ENCODE measurements at places on chromosomes 7 and 10.
A peak's percentile ranks its signal among the peaks of the same experiment; 100 is the strongest.

DNA sequence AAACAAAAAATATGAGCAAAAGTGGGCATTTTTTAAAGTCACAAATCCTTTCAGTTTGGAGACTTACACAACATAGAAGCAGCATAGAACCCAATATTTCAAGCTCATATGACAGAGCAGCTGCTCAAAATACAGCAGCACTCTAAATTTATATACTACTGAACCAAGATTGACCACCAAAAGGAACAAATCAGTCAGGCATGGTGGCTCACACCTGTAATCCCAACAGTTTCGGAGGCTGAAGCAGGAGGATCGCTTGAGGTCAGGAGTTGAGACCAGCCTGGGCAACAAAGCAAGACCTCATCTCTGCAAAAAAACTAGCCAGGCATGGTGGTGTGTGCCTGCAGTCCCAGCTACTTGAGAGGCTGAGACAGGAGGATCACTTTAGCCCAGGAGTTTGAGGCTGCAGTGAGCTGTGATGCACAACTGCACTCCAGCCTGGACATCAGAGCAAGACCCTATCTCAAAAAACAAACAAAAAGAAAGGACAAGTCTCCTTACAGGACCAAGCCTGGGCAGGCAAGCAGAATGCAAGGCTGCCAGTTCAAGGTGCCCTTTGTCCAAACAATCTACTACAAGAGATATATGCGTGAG is 40.0 kb downstream of the PARD3 start:
- no peak for DNase-seq

- no peak for DNase-seq
These were observed 17.0 kb upstream of the ADAMTS14 start for GRCh38 chr10:70655316-70655715.

DNA sequence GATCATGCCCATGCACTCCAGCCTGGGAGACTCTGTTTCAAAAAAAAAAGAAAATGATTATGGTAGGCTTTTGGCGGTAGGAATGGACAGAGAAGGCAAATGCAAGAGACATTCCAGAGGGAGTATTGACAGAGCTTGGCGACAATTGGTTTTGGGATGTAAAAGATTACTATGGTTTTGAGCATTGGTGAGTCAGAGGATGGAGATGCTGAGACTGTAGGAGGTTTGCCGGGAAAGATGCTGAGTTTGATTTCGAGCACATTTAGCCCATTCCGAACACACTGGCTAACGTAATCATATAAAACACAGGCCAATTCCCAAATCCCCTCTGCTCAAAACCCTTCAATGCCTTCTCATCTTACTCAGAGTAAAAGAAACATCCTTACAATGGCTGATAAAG is 161.6 kb upstream of the MKLN1 start:
- DNase-seq: no peak

GRCh38 chr10:132939957-132940790 is 2.2 kb downstream of the CFAP46 start:
- DNase-seq: peak; percentile 19

DNA sequence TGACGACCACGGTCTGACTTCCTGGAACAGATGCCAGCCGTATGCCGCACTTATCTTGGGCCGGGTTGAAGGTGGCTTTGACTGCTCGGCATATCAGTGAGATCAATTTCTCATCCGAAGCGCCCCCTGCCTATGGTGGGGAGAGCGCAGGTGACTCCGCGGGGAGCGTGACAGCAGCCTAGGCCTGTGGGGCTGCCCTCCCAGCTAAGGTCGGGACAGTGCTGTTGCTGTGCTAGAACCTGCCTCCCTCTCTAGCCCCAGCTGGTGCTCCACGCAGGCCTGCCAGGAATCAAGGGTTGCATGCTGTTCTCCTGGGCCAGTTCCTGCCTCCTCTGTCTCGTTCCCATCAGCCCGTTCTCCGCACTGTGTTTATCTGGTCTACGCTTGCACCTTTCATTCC is 49.8 kb downstream of the PODXL start:
- DNase-seq: no peak

DNA sequence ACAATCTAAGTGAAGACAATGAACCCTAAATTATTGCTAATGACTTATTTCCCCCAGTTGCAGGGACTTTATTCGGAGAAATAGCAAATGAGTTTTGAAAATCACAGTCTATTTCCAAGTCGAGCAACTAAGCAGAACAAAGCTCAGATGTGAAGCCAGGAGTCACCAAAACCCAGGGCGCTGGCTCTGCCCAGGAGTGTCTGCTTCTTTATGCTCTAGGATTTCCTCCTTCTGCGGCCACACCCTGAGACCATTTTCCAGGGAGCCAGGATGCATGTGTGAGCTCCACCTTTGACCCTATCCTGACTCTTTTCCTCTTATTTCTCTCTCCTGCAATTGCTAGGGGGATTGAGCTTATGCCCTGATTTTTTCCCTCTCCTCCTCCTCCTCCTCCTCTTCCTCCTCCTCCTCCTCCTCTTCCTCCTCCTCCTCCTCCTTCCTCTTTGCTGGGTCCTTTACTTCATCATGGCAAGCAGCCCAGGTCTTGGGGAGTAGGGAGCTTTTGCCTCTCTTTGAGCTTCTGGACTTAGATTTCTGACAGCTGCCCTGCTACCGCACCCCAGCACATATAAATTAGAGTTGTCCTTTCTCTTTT is 234.4 kb downstream of the ARL4A start:
- DNase-seq: no peak

GRCh38 chr7:41207141-41207540 is 495.7 kb downstream of the INHBA start:
- no peak for DNase-seq

DNA sequence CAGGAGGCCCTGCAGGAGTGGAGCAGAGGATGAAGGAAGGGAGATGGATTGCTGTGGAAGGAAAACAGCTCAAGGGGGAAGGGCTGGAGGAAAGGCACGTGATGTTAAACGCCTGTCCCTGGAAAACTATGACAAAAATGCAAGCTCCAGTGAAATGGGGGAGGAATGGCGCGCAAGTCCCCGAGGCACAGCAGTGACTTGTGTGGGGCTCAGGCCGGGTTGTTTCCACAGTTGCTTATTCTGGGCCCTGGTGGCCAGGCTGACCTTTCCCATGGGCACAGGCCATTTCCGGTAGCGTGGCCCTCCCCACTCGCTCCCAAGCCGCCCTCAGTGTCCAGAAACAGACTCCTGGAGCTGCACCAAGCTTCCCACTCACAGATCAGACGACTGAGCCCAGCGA is 68.1 kb upstream of the PDGFA start:
- no peak for DNase-seq

DNA sequence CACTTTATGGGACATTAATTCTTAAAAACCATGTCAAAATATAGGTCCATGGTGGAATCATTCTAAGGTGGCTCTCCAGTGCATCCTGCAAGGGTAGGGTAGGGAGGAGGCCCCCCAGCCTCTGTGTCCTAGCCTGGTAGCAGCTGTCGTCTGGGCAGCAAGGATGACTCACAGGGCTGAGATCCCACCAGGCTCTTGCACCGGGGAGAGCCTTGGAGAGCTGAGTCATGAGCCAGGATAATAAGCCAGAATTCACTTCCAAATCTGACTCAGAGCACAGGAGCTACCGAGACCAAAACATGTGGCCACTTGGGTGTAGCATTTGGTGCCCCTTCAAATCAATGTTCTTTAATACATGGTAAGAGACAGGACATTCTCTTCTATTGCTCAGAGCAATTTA is 298.5 kb downstream of the NEBL start:
- no peak for DNase-seq

DNA sequence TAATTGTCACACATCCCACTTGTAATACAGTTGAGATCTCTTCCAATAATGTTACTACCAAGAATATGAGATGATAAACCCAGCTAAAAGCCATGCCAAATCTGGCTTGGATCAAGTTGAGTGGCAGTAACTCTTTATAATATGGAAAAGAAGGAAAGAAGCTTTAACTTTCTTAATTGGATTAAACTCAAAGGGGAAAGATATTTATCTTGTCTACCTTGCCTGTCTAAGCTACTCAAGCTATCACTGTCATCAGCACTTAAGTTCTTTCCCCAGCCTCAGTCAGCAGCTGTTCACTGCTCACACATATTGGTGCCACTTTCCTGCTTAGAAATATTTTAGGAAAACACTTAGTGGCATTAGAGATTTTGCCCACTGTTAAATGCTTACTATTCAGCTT is 350.7 kb downstream of the IPMK start:
- no peak for DNase-seq

GRCh38 chr10:133133471-133134231 is 26.4 kb upstream of the KNDC1 start:
- no peak for DNase-seq

All from CD4-positive, alpha-beta T cell treated with Interleukin-1 beta for 1 hour (primary cell).